ENCODE measurements at places on chromosomes 2 and 18. TPM values are rescaled to one million over a fixed set of nuclear protein-coding genes. Genes with fewer than 3 reads are reported as not detected.

MYL1 gene
- total RNA-seq, result 0.36 TPM

DNA sequence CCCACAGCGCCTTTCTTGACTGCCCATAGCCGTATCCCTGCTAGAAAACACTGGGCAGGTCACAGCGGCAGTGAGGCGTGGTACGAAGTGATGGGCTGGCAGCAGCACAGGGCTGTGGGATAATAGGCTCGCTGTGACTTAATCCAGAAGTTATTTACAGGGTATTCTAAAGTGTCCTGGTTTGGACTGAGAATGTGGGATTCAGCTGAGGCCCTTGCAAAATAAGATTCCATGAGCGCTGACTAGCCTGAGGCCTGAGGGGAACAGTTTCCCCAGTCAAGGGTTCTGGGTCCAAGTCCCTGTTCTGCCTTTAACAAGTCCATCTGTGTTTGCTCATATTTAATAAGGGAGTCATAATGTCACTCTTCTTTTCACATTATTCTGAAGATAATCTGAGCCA is 34.6 kb downstream of the SETBP1 start:
- no peak for DNase-seq

MC5R gene
- not detected for total RNA-seq

- DNase-seq, result no peak
Measured at GRCh38 chr2:121961761-121962160, 206.3 kb downstream of the TSN start.

- no peak for DNase-seq
Measured at GRCh38 chr18:74503137-74503536, 7.0 kb downstream of the CNDP2 start.

FSHR gene
- not detected for total RNA-seq

PIEZO2 gene
- 43.7 TPM for total RNA-seq

PLEKHH2 gene
- 12.0 TPM for total RNA-seq

- no peak for DNase-seq
Measured at GRCh38 chr2:71742953-71743601, 289.7 kb downstream of the DYSF start.

RASGRP3 gene
- 0.58 TPM for total RNA-seq

DNA sequence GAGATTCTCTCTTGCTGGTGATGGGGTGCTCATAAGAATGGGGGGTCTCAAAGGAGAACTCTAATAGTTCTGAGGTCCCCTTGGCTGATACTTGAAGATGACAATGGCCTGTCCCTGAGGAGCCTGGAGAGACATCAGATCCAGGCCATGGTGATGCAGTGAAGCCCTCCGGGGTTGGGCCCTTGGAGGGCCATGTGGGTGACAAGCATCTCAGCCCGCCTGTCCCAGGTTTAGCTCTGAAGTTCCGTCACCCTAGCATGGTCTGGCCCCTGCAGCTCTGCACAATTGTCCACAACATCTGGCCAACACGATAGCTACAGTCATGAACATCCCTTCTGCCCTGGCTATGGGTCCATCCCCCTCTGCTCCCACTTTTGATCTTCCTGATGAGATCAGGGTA is 202.8 kb upstream of the HS6ST1 start:
- no peak for DNase-seq

DSG3 gene
- total RNA-seq, result 0.09 TPM

INO80C gene
- 30.0 TPM for total RNA-seq

PDCD1 gene
- total RNA-seq, result not detected

- no peak for DNase-seq
Measured at GRCh38 chr2:5372141-5372540, 320.0 kb upstream of the SOX11 start.

DNA sequence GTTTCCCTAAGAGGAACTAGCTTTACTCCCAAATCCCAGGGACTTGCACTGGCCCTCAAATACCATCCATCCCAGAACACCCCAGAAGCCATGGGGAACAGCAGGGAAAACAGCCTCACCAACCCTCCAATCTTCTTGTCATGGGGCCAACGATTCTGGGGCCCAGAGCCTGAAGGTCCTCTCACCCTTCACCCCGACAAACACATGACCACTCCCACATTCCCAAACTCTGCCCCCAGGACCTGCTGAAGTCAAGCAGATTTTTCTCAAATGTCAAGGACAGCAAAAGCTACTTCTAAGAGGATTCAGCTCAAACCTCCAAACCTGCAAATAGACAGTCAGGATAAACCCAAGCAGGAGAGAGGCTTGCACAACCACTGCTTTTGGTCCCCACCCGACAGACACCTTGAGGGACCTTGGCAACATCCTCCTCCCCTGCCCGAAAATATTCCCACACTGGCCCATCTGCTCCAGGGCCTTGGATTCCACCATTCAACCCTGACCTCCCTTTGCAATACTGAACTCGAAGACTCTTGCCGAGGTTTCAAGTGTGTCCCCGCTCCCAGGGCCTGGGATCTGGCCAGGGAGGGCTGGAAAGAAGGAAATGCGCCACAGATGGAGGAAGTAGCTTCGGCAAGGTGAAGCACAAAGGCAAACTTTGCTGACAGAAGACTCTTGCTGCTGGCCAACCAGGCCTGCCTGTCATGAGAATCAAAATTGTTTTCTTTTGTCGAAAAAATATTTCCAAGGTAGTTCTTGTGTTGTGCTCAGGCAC is 143.3 kb downstream of the ZFP36L2 start:
- DNase-seq, result no peak

- DNase-seq, result no peak
Measured at GRCh38 chr2:71129114-71129901, 721 bp downstream of the MCEE start.
